ENCODE measurements at places on chromosomes 11 and 22.

DNA sequence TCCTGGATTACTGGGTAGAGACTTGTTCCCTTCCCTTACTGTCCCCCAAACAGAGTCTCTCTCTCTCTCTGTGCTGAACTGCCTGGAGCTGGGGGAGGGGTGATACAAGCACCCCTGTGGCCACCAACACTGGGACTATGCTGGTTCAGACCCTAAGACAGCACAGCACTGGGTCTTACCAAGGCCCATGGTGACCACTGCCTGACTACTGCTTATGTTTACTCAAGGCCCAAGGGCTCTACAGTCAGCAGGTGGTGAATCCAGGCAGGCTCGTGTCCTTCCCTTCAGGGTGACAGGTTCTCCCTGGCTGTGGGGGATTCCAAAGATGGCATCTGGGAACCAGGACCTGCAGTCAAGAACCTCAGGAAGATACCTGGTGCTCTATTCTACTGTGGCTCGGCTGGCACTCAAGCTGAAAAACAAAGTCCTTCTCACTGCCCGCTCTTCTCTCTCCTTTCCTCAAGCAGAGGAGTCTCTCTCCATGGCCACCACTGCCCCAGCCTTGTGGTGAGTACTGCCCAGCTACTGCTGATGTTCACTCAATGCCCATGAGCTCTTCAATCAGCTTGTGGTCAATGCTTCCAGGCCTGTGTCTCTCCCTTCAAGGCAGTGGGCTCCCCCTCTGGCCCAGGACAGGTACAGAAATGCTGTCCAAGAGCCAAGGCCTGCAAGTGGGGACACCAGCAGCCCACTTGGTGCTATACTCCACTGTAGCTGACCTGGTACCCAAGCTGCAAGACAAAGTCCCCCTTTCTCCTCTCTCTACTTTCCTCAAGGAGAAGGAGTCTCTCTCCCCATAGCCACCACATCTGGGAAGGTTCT lies 41.8 kb upstream of the SHANK2 start:
- ATAC-seq: no peak

GRCh38 chr11:78000193-78000592 lies 5.7 kb upstream of the INTS4 start:
- peak; percentile 75 for ATAC-seq

DNA sequence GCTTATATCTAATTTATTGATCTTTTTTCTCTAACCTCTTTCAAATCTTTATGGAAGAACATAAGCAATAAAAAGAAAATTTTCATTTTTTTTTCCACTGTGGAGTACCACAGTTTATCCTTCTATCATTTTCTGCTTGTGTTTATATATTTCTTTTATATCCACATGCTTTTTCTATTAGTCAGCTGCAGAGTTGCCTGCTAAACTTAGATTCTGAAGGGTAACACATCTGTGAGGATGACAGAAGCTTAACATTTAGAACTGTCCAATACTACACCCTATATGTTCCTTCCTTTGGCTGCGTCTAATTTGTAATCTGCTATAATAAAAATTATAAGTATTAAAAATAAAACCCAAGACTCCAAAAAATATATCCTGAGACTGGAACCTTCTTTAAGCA lies 20.8 kb downstream of the CCDC90B start:
- no peak for ATAC-seq

- ATAC-seq: no peak
These were observed 4.7 kb downstream of the SYT7 start for GRCh38 chr11:61575886-61576861.
